ENCODE measurements at places on chromosomes 5 and 9.

DNA sequence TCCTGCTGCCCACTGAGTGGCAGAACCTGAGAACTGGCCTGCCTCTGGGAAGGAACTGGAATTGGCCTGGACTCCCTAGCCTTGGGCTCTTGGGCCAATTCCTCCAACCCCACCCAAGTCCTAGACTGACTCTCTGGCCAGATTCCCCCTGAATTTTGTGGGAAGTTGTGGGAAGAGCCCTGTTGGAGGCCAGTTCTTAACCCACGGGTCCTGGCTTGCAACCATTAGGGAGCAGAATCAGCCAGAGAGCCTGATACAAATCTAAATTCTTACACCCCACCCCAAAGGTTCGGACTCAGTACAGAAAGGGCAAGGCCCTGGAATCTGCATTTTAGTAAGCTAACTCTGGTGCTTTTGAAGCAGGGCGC, 125.3 kb upstream of the SLC25A48 start:
- no peak overlapping the region for H3K27ac ChIP-seq
- no peak overlapping the region for H3K4me3 ChIP-seq
- no peaks in the 10 kb centered on the region for H3K4me1 ChIP-seq
- H3K27me3 ChIP-seq, result peaks cover 9% of the 10 kb centered on the region

DNA sequence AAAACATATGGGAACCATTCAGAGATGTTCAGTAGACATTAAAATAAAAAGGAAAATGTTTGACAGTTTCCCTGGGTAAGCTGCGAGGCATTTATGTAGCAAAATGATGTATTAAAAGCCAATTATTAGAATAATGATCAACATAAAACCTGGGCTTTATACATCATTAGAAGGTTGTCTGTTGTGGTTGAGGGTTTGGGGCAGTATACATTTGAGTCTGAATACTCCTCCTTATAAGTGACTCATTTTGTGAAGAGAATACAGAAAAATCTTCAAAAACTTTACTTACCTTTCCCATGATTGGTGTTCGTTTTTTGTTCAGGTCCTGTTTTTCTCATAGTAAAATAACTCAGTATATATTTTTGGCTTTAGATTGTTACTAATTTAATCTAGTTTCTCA, 119.5 kb downstream of the ZCCHC7 start:
- H3K27me3 ChIP-seq, result no peaks in the 10 kb centered on the region
- H3K4me1 ChIP-seq, result peaks cover 32% of the 10 kb centered on the region
- H3K27ac ChIP-seq, result no peak overlapping the region
- peaks cover 7% of the 10 kb centered on the region for H3K36me3 ChIP-seq

DNA sequence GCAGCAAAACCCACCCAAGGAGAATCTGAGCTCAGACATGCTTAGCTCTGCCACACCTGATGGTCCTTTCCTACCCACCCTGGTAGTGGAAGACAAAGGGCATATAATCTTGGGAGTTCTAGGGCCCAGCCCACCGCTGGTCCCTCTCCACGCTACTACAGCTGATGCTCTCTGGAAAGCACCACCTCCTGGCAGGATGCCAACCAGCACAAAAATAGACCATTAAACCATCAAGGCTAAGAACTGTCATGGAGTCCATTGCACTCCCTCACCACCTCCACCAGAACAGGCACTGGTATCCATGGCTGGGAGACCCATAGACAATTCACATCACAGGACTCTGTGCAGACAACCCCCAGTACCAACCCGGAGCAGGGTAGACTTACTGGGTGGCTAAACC, 111.0 kb upstream of the IL7R start:
- DNase-seq, result no peak
- H3K27ac ChIP-seq, result no peak overlapping the region
- peaks cover 1% of the 10 kb centered on the region for H3K36me3 ChIP-seq
- H3K27me3 ChIP-seq, result peaks cover 11% of the 10 kb centered on the region
- no peaks in the 10 kb centered on the region for H3K4me1 ChIP-seq

GRCh38 chr9:133514460-133515239, 10.1 kb downstream of the MYMK start:
- no peak overlapping the region for H3K27ac ChIP-seq
- no peak for DNase-seq
- H3K4me3 ChIP-seq, result no peak overlapping the region
- no peaks in the 10 kb centered on the region for H3K36me3 ChIP-seq

DNA sequence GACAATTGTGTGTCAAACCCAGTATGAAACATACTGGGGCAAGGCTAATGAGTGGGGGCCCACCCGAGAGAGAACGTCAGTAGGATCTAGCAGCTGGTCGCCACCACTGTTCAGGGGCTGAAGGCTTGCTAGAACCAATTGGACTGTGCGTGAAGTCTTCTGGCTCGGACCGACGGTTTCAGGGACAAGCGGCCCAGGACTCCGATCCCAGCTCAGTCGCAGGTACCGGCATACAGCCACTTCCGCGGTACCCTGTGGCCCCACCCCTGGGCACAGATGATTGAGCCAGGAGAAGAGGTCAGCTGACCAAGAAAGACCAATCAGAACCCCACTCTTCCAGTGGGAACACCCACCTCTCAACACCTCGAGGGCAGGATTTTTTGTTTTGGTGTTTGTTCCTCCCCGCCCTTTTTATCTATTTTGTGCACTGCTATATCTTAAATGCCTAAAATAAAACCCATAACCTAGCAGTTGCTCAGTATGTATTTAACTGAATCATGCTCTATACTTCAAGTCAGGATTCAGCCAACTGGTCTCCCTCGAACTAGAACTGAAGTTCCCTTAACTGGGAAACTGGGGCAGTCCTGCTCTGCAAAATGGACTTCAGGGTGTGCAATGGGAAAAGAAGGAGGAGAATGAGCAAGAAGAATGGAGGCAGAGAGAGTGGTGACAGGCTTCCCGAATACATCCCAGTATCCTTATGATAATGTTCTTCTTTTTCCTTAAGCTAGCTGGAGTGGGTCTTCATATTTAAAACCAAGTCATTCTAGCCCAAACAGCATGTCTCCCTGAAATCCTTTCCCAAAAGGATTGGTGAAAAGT, 21.1 kb upstream of the CPEB4 start:
- peaks cover 5% of the 10 kb centered on the region for H3K4me1 ChIP-seq
- no peak overlapping the region for H3K27ac ChIP-seq

DNA sequence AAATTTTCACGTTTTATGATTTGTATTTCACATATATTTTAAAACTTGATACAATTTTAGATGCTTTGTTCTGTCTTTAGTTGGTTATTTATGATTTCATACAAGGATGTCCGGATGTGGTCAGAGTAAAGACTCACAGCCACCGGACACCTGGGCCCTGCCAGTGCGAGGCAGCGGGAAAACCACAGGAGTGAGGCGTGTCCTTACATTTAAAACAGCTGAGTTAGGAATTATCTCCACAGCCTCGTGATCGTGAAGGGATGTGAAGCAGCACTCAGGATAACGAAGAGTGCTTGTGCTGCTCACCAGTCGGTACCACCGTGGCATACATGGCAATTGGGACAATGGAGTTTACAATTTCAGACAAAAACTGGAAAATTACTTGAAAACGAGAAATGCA, 14.0 kb downstream of the SNX18 start:
- peaks cover 40% of the 10 kb centered on the region for H3K4me1 ChIP-seq
- no peaks in the 10 kb centered on the region for H3K27me3 ChIP-seq
- no peak overlapping the region for H3K4me3 ChIP-seq
- peaks cover 14% of the 10 kb centered on the region for H3K36me3 ChIP-seq
- H3K27ac ChIP-seq, result peak overlapping the region; percentile 70

GRCh38 chr9:38008168-38009034, 60.6 kb downstream of the SHB start:
- peaks cover 28% of the 10 kb centered on the region for H3K4me1 ChIP-seq
- no peaks in the 10 kb centered on the region for H3K27me3 ChIP-seq
- H3K4me3 ChIP-seq, result no peak overlapping the region

DNA sequence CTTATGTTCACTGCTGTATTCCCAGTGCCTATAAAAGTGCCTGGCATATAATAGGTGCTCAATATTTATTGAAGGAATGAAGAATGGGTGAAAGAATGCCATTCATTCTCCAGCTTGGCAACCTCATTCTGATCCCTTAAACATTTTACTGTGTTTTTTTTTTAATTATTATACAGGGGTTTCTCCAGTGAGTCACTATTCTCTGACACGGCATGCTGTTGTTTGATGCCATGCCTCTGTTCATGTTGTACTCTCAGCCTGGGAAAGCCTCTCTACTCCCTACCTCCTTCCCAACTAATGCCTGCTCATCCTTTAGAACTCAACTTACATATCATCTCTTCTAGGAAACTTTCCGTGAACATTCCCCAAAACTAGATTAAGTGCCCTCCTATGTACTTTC, 70.2 kb upstream of the PHF24 start:
- DNase-seq, result no peak
- no peaks in the 10 kb centered on the region for H3K36me3 ChIP-seq

GRCh38 chr9:89946741-89947140, 341.9 kb downstream of the GADD45G start:
- H3K36me3 ChIP-seq, result peaks cover 3% of the 10 kb centered on the region
- no peak overlapping the region for H3K27ac ChIP-seq
- no peak overlapping the region for H3K4me3 ChIP-seq
- H3K4me1 ChIP-seq, result no peaks in the 10 kb centered on the region

- H3K27ac ChIP-seq, result no peak overlapping the region
- H3K27me3 ChIP-seq, result no peaks in the 10 kb centered on the region
- H3K4me3 ChIP-seq, result no peak overlapping the region
- DNase-seq, result no peak
Measured at GRCh38 chr5:143636931-143637528, 174.9 kb upstream of the HMHB1 start.

DNA sequence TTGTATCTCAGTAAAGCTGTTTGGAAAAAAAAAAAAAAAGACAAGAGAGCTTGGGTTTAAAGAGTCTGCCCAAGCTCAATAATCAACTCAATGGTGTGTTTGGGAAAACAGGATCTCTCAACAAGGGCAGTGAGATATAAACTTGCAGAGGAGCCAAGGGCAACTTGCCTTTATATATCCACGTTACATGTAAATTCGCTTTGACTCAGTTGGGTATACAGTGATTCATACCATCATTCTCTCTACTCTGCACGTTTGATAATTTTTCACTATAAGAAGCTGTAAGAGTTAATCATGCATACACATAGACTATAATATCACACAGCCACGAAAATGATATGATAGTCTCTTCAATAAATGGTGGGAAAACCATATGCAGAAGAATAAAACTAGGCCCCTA, 24.9 kb downstream of the ADAM19 start:
- no peak overlapping the region for H3K27ac ChIP-seq
- no peak overlapping the region for H3K4me3 ChIP-seq
- H3K36me3 ChIP-seq, result peaks cover 2% of the 10 kb centered on the region
- no peaks in the 10 kb centered on the region for H3K27me3 ChIP-seq

GRCh38 chr5:168320805-168321204, 29.4 kb downstream of the WWC1 start:
- DNase-seq, result no peak
- H3K36me3 ChIP-seq, result no peaks in the 10 kb centered on the region
- no peak overlapping the region for H3K27ac ChIP-seq
- no peaks in the 10 kb centered on the region for H3K4me1 ChIP-seq
- peaks cover 23% of the 10 kb centered on the region for H3K27me3 ChIP-seq
- no peak overlapping the region for H3K4me3 ChIP-seq

DNA sequence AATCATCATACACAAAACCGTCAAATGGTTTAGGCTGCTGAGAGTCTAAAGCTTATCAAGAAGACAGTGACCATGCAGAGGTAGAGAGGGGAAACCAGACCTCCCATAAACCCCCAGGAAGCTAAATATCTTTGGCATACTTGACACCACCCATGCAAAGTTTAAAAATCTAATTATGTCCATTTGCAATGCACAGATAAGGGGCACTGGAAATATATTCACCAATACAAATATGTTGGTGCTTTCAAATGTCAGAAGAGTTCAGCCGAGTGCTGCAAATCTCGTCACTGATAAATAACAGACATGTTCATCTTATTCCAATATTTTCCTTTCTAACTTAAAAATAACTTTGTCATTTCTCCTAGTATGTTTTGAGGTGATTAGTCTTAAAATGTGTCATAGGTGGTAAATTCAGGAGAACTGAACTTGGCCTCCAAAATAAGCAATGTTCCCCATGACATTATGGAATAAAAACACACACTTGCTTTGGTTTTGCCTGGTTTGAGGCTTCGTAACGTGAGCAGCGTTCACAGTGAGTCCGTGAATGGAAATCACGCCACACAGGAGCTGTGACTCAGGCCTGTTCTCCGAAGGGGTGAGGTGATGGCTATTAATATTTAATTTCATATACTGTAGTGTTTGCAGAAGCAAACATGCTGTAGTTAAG, 182.2 kb downstream of the AOPEP start:
- DNase-seq, result no peak
- no peak overlapping the region for H3K27ac ChIP-seq
- peaks cover 5% of the 10 kb centered on the region for H3K4me1 ChIP-seq
- H3K36me3 ChIP-seq, result peaks cover 1% of the 10 kb centered on the region
- no peaks in the 10 kb centered on the region for H3K27me3 ChIP-seq

GRCh38 chr5:126998201-126998631, 32.1 kb downstream of the MARCHF3 start:
- H3K4me1 ChIP-seq, result no peaks in the 10 kb centered on the region
- H3K27ac ChIP-seq, result no peak overlapping the region
- DNase-seq, result no peak
- H3K36me3 ChIP-seq, result no peaks in the 10 kb centered on the region
- peaks cover 47% of the 10 kb centered on the region for H3K27me3 ChIP-seq

DNA sequence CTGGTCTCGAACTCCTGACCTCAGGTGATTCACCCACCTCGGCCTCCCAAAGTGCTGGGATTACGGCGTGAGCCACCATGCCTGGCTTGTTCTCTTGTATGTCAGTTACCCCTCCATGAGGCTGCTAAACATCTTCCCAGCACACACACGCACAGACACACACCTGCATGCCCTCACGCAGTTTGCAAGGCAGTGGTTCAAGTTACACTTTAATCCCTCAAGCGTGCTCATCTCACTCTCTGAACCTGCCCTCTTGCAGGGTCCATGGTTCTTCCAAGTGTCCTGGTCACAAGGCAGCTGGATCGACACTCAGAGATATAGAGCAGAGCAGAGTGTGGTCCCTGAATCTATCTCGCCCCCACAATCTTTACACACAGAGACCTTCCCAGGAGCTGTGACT, 34.1 kb upstream of the RUFY1 start:
- H3K36me3 ChIP-seq, result no peaks in the 10 kb centered on the region
- no peak for DNase-seq
- H3K27me3 ChIP-seq, result peaks cover 28% of the 10 kb centered on the region
- no peak overlapping the region for H3K27ac ChIP-seq

- no peak for DNase-seq
- no peaks in the 10 kb centered on the region for H3K4me1 ChIP-seq
- H3K36me3 ChIP-seq, result peaks cover 1% of the 10 kb centered on the region
- H3K27ac ChIP-seq, result no peak overlapping the region
Measured at GRCh38 chr9:6739218-6739617, 18.6 kb upstream of the KDM4C start.
